ENCODE measurements at places on chromosomes 3 and 15.
A peak's percentile ranks its signal among the peaks of the same experiment; 100 is the strongest.

DNA sequence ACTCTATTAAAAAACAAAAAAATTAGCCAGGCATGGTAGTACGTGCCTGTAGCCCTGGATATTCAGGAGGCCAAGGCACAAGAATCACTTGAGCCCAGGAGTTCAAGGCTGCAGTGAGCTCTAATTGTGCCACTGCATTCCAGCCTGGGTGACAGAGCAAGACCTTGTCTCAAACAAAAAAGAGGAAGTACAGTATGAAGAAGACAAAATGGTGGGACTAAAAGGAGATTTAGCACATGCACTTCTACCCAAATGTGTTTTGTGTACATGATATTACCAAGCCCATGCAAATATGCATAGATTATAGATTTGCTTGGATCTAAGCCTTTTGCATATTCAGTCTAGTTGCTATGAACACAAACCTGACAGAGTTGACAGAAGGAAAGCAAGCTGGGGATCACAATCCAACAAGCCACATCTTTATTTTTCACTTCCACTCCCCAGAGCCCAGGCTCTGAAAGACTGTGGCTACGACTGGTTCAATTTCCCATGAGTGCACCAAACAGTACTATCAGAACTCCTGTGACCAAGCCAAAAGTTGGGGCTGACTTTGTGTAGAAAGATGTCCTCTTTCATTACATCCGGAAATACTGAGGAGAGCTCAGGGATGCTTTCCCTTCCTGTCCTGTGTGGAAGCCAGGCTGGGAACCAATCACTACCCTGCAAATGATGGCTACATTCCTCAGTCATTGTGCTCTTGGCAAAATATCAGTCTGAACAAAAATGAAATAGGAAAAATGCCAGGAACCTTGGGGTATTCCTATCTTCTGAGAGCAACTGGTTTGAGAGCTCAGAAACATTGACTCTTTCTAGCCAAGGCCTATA, 49.4 kb downstream of the TGM4 start:
- DNase-seq, result no peak

GRCh38 chr15:60720086-60720485, 241.1 kb upstream of the ICE2 start:
- DNase-seq, result no peak

- no peak for DNase-seq
Measured at GRCh38 chr15:42919799-42920518, 619 bp downstream of the TTBK2 start.

- DNase-seq, result no peak
Measured at GRCh38 chr3:124577494-124578167, 152.6 kb upstream of the UMPS start.

DNA sequence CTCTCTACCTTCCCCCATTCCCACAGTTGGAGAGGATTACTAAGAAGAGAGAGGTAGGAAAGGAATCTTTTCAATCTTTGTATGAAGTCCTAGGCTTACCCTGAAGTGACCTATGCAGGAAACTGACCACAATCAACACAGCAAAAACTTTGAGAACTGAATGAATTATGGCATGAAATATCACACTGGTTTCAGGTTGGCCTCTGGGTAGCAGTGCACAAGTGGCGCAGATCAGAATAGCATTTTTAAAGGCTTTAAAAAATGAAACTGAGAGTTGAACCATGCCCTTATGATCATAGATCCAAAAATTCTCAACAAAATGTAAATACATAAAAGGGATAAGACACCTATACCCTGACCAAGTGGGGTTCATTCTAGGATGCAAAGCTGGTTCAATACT, 198.9 kb downstream of the CPNE4 start:
- DNase-seq, result no peak

DNA sequence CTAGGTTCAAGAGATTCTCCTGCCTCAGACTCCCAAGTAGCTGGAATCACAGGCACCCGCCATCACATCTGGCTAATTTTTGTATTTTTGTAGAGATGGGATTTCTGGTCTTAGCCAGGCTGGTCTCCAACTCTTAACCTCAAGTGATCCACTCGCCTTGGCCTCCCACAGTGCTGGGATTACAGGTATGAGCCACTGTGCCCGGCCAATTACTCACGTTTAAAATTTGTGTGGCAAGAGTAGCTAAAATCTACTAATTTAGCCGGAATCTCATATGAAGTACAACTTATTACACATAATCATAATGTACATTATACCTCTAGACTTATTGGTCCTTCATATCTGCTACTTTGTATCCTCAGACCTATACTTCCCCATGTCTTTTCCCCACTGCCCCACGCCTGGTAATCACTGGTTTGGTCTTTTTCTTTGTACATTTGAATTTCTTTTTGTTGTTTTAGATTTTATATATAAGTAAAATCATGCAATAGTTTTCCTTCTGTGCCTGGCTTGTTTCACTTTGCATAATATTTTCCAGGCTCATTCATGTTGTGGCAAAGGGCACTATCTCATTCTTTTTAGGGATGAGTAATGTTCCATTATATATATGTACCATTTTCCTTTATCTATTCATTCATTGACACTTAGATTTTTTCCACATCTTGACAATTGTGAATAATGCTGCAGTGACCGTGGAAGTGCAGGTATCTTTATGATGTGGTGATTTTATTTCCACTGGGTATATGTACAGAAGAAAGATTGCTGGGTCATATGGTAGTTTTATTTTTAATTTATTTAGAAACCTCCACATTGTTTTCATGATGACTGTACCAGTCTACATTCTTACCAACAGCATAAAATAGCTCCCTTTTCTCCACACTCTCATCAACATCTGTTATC, 605.0 kb upstream of the CBLB start:
- DNase-seq, result no peak

DNA sequence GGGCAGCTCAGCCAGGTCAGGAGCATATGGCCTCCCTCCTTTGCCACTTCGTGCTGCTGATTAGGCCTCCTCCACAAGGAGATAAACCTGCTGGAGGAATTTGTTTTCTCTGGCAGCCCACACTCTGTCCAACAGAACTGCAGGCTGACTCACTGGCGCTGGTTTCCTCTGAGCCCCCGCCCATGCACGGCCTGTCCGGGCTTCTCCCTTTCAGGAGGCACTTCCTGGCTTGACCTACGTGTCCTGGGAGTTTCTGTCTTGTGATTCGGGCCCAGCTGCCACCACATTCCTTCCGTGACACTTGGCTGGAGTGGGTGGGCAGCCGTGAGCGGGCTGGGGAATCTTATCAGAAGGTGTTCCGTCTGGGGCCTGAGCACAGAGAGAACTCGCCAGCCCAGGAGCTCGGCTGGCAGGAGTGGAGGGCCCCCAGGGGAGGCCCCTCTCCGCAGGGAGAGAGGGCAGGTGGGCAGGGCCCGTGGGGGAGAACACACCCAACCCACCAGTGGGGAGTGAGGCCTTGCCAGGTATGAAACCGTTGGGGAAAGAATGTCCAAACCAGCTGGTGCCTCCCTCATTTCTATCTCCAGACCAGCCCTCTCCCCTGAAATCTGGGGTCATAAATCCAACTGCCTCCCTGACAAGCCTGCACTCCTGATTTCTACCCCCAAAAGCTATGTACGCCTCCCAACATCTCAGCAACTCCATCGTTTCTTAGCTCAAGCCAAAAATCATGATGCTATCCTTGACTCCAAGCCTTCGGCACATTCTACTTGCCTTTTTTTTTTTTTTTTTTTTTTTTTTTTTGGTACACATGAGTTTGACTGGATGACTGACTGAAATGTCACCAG, 110.6 kb upstream of the MEF2A start:
- DNase-seq, result peak; percentile 56

DNA sequence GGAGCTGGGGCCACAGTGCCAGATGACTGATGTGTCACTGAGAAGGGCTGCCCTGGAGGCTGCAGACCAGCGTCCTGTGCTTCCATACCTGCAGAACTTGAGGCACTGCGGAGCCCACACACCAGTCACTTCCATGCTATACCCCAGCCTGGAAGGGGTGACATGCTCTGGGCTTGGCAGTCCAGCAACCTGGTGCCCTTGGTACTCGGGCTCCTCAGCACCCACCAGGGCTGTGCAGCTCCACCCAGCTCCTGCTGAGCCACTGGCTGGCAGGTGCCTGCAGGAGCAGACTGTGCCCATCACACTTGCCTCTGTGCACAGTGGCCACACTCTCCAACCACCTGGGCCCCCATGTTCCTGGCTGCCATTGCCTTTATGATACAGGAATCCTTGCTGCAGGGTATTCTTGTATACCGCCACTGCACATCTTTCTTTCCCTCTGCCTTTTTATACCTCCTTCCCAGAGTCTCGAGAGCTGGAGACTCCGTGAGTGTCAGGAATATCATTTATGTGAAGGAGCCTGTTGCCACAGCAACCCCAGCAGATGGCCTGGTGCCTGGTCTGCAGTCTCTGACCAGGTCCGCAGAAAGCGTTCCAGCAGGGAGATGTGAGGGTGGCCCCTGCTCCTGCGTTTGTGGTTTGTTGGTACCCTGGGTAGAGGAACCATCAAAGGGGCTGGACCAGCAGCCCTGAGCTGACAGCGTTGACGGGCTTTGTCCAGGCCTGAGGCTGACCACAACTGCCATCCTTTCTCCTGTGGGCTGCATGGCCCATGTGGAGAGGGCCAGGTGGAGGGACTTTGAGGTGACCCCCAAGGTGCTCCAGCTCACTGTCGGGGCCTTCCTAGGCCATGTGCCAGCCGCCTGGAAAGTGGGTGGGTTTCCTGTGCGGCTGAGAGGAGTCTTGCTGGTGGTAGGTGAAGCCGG, 93.4 kb upstream of the PLXNA1 start:
- no peak for DNase-seq

DNA sequence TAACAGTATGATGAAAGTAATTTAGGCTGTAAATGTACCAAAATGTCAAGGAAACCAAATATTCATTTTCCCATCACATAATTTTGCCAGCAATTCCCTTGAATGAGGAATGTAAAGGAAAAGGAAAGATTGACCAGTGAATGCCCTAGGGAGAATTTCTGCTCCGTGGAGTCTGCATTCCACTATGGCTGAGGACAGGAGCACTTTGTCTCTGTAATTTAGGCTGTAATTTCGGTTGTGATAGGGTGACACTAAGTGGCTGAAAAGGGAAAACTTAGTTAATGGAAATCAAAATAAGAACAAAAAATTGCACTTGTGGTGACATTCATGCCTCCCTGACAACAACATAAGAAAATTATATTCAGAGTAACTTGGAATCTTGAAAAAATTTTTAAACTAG, 8.3 kb upstream of the TMEM207 start:
- no peak for DNase-seq

DNA sequence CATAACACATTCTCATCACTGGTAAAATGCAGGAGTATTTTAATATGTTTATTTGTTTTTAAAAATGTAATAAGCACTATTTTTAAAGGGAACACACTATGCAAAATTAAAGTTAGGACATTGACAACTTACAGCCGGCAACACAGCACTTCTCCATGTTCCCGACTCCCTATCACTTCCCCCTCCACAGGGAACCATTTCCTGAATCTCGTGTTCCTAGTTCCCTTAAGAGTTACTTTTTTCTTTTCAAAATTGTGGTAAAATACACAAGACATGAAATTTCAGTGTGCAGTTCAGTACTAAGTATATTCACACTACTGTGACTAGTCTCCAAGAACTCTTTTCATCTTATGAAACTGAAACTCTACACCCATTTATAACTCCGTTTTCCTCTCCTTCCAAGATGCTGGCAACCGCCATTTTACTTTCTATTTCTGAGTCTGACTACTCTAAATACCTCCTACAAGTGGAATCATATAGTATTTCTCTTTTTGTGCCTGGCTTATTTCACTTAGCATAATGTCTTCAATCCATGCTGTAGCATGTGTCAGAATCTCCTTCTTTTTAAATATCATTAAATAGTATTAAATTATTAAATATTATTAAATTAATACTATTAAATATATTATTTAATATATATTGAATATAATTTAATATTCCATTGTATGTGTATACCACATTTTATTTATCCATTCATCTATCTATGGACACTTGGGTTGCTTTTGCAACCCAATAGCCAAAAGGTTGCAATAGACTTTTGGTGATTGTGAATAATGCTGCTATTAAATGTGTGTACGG, 25.9 kb upstream of the UBE2Q2 start:
- no peak for DNase-seq

DNA sequence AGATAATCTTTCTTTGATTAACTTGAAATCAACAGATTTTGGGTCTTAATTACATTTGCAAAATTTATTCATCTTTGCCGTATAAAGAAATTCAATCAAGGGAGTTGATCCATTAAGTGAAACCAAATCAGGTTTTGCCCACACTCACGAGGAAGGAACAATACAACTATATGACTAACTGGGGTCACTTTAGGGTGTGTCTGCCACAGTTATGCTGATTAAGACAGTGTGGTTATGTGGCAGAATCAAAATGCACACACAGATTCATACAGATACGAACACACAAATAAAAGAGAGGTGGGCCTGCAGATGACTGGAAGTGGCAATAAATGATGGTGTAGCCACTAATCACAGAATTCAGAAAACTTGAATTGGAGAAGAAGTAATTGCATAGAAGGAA, 543.5 kb downstream of the GABRG3 start:
- DNase-seq, result no peak

GRCh38 chr3:111324645-111325044, 217.4 kb upstream of the CD96 start:
- DNase-seq, result no peak

DNA sequence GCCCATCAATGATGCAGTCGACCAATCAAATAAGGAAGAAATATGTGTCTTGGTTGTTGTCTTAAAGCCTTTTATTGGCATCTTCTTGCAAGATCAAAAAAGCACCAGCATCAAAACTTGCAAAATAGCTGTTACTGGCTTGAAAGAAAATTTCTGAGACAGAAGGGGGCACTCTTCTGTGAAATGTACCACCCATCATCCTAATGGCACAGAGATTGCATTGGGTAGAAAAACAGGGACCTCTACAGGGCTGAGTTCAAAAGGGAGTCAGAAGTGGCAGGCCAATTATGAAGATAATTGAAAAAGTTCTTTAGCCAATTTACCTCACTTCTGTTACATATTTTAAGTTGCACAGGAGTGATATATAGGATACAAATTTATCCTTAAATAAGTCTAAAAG, 122.3 kb upstream of the GPR149 start:
- no peak for DNase-seq

- DNase-seq, result no peak
Measured at GRCh38 chr3:14425581-14426304, 23.3 kb downstream of the SLC6A6 start.

DNA sequence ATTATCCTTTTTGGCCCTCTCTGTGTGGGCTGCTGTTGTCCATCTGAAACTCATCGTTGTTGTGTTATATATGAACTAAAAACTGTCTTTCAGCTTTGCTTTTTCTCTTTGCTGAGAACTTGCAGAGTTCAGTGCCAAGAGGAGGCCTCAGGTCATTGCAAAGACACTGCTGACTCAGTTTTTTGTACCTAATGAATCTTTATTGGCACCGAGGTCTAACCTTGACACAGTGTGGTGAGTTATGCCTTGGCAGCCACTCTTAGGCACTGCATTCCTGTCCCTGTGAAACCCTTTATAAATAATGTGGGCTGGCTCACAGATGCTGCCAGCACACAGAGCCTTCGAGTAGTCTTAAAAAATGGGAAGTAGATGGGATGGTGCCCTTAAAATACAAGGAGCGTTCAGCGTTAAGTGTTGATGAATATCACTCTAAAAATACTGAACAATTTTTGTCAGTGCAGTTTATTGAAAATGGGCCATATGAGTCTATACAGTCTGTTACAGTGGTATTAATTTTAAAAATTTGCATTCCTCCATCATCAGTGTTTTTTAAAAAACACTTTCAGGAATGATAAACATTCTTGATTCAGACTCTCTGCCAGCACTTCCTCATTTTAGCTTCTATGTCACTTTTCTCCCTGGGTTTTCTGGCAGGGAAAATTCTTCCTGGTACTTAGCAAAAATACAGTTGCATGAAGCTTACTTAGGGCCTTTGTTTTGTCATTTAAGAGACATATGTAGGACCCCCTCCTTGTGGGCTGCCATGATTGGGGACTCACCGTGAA, 234.1 kb downstream of the CACNA2D3 start:
- peak; percentile 53 for DNase-seq

- no peak for DNase-seq
Measured at GRCh38 chr15:76235186-76235826, 76.0 kb downstream of the ETFA start.
